Stomach (tissue), 19 donors: ENCODE measurements at places on chromosomes 5 and 9. TPM values are rescaled to one million over a fixed set of nuclear protein-coding genes. Genes with fewer than 3 reads are reported as not detected.
A peak's percentile ranks its signal among the peaks of the same experiment; 100 is the strongest.

- peak; percentile 78 for DNase-seq
Observed at GRCh38 chr5:95822043-95822541, 434 bp downstream of the GLRX start.

Gene ARAP3
- 3.6 TPM for total RNA-seq

Gene TUSC1
- total RNA-seq: 16.5 TPM

Gene FLT4
- 4.5 TPM for total RNA-seq

Gene NMUR2
- total RNA-seq: not detected
